ENCODE measurements at places on chromosomes 3 and 15.

GRCh38 chr15:96411056-96412031, 80.8 kb downstream of the NR2F2 start:
- no peak for DNase-seq

- no peak for DNase-seq
Measured at GRCh38 chr3:144840866-144841265, 869.2 kb downstream of the DIPK2A start.

DNA sequence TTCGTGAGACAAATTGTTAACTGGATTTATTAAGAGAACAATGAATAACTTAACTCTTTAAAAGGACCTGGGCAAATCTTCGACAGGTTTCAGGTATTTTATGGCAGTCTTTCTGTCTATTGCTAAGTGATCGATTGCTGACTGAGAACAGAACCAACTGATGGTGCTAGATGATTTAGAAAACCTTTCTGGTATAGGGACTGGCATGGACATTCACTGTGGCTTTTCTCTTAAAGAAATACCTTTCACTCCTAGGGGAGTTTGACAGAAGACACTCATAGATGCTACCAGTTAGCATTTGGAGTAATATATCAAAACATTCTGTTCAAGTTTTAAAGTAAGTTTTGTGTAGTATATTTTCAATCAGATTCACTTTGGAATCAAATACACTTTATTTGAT, 654 bp downstream of the PPARG start:
- DNase-seq, result no peak

- DNase-seq, result no peak
Measured at GRCh38 chr3:41583014-41583413, 378.9 kb downstream of the ULK4 start.

GRCh38 chr15:64379216-64379960, 1.9 kb downstream of the PCLAF start:
- DNase-seq, result no peak

DNA sequence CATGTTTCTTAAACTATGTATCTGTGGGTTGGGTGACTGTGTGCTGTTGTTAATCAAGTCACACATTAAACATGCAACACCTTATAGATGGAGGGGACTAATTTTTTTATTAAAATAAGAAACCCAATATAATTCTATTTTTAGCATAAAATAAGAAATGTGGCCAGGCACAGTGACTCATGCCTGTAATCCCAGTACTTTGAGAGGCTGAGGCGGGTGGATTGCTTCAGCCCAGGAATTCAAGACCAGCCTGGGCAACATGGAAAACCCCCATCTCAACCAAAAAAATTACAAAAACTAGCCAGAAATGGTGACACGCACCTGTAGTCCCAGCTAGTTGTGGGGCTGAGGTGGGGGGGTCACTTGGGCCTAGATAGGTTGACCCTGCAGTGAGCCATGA, 1021.0 kb downstream of the EPHA3 start:
- no peak for DNase-seq

Measured in iPS DF 19.7 (cell line).